ENCODE measurements at places on chromosomes 3 and 15.

DNA sequence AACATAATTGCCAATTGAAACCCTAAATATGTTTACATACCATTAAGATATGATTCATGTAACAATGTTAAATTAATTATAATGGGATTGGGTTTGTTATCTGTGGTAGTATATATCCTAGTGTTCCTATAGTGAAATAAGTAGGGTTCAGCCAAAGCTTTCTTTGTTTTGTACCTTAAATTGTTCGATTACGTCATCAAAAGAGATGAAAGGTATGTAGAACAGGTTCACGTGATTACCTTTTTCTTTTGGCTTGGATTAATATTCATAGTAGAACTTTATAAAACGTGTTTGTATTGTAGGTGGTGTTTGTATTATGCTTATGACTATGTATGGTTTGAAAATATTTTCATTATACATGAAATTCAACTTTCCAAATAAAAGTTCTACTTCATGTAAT lies 212.4 kb downstream of the CHL1 start:
- DNase-seq: no peak

DNA sequence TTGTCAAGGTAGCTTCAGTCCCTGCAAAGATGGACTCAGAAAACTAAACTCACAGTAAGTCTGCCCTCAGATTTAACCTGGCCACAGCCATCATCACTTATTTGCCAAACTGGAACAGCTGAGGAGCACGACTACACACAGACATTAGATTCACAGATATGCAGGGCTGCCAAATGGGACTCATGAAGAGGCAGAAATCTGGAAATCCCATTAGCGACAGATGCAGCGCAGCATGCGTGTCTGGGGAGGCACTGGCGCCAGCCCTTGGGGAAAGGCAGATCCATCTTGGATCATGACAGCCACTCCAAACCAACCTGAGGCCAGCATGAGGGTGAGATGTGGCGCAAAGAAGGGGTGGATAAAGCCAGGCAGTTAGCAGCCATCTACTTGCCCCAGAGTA lies 160.7 kb upstream of the TSC22D2 start:
- no peak for DNase-seq

GRCh38 chr15:59256482-59256881 lies 49.8 kb downstream of the LDHAL6B start:
- no peak for DNase-seq

DNA sequence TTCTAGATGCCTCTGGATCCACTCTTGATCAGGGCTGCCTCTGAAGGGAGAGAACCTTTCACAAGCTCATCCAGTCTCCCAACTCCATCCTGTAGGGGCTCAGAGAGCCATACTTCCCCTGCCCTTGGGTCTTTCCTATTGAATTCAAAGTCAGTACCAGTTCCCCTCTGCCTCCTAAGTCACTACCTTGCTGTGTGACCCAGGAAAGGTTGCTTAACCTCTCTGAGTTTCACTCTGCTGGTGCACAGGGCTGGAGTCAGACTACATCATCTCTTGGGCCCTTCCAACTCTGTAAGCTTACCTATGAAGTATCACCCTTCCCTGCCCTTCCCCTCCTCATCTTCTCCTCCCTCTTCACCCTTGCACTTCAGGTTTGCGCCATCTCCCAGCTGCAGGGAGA lies 117.9 kb downstream of the MEGF11 start:
- no peak for DNase-seq

- no peak for DNase-seq
Measured at GRCh38 chr3:145209561-145209960, 951.4 kb downstream of the PLOD2 start.

DNA sequence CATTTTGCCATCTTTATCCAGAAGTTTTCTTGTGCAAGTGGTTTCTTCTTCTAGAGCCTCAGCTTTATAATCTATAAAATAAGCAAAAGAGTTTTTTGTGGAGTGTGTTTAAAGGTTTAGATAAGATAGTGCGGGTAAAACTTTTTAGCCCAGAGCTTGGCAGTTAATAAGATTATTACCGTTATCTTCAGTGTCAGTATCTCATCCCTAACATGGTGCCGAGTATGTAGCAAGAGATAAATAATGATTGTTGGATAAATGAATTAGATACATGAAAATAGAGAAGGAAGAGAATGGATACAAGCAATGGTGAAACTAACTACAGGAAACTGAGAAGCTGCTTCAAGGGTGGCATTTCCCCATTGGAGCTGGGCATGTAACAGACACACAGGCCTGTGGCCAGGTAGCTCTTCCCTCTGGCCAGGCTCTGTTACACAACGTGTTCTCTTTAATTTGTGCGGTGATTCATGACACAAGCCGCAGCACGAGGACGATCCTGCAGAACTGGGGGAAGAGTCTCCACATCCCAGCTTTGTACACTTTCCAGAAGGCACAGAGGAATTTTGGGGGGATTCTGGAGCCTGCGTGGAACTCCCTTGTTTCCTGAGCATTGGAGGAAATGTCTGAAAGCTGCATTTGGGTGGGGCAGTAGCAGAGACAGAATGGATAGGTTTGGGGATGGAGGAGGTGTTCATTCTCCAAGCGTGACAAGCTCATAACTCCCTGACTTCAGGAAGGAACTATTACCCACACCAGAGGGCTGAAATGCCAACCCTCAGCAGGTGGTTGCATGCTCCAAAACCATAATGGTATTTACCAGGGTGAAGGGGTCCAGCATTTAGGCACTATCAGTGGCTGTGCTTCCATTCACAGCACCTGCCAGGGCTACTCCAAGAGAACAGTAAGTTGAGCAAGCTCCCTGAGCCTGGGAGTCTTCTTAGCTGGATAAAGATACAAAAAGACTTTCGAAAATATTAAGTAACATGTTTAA lies 14.2 kb upstream of the ST6GAL1 start:
- DNase-seq: peak; percentile 33

GRCh38 chr3:66486646-66487045 lies 14.2 kb downstream of the LRIG1 start:
- DNase-seq: no peak

- DNase-seq: no peak
Measured at GRCh38 chr15:77986891-77987764, 90.4 kb downstream of the TBC1D2B start.

GRCh38 chr3:33877187-33877586 lies 78.8 kb downstream of the PDCD6IP start:
- DNase-seq: no peak

DNA sequence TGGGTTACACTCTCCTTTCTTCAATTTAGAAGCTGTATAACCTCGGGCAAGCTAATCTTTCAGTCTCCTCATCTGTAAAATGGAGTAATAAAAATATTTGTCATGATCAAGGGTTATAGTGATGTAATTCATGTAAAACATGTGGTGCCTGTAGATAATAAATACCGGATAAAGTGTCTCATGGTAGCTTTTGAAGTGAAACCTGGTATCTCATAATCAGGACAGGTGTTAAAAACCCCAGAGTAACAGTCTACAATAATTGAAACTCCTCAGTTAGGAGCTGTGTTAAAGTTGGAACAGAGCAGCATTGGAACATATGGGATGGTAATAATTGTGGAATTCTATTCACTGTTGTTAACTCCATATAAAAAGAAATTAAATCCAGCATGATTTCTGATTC lies 884 bp upstream of the KNL1 start:
- DNase-seq: peak; percentile 65

- no peak for DNase-seq
Measured at GRCh38 chr15:59244337-59244736, 37.7 kb downstream of the LDHAL6B start.

- DNase-seq: no peak
Measured at GRCh38 chr15:90513448-90513847, 16.3 kb upstream of the CRTC3 start.

DNA sequence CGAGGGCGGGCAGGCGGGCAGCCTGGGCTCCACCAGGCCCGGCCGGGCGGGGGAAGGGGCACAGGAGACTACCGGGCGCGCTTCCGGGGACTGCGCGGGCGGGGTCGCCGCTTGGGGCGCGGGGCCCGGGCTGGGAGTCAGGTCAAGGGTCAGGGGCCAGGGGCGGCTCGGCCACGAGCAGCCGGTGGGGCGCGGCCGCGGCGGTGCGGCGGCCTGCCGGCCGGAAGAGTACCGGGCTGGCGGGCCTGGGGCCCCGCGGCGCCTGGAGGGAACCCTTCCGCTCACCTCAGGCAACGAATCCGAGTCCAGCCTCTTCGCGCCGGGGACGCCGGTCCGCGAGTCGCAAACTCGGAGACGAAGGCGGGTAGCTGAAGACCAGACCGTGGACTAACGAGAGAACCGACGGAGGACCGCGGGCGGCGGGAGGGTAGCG lies 225 bp downstream of the RHOA start:
- DNase-seq: peak; percentile 87

DNA sequence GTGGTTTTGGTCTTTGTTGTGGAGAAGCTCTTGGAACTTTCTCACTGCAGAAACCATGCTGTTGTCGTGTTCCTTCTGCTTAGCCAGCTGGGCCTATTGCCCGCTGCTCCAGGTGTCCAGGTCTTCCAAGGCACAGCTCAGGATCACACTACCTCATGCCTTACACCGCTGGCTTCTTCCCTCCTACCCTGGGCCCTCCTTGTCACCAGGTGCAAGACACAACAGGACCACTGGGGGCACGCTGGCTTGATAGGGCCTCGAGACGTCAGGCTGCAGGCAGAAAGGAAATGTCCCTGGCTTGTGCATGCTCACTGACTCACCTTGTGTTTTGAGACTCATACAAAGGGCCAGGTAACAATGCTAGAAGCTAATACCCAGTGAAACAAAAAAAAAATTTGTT lies 32.3 kb downstream of the PAQR9 start:
- DNase-seq: peak; percentile 24

DNA sequence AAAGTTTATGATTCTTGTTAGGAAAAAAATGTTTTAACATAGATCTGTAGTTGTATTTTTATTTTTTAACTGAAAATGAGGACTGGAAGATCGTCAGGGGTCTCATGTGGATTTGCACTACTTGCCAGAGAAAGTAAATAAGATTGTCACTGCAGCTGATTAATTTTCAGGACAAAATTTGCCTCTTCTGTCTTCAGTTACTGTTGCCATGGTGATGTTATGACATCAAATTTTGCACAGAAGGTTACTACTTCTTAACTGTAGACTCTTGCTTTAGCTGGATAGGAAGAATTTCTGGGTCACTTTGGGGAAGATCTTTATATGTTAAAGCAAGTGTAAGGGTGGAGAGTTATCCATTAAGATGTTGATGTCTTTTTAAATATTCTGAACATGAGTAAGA lies 82.2 kb upstream of the WDR72 start:
- no peak for DNase-seq

DNA sequence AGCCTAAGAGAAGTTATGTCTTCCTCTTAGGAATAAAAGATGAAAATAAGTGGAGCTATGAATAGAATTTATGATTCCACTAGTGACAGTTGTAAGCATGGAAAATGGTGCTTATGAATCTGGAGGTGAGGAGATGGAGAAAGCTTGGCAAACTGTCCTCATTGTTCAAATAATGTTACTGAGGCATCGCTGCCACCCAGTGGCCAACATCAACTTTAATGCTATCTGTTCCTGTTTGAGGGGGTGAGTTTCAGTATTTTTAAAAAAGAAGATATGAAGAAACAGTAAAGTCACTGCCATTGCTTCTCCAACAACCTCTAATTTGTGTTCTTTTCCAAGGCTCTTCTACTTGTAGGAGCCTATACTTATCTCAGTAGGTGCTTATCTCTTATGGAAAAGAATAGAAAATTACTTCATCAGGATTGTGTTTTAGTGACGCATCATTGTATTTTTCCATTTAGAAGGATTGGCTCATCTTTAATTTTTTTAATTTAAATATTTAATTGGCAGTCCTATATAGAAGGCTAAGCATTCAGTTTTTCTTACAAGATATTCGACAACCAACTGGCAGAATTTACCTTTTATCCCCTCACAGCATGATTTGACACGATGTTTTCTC lies 260.4 kb upstream of the P2RY1 start:
- peak; percentile 64 for DNase-seq

DNA sequence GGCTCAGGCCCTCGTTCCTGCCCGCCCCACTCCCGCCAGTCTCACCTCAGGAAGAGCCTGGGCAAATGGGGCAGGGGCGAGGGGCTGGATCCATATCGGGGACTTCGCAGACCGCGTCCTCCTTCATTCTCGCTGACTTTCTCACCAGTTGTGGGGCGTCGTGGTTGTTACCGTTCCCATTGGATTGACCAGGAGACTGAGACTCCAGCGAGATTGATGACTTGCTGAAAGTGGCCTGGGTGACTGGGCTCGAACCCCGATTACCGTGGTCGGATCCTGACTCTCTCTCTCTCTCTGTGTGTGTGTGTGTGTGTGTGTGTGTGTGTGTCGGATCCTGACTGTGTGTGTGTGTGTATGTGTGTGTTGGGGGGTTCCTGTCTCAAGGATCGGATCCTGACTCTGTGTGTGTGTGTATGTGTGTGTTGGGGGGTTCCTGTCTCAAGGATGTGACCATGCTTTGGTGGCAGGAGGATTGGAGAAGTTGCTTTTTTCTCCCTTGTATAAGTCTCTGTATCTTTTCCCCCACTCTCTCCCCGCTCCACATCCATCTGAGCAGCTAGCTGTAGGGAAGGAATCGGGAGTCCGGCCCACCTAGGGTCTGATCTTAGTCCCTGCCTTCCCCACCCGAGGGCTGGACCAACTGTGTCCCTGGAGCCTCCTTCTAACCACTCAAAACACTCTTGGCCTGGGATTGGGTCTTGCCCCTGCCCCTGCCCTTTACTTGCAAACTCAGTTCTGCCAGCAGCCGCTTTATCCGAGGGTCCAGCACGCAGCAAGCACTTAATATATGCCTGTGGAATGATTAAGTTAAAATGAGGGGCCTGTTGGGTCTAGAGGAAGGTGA lies 603 bp downstream of the PLEKHO2 start:
- peak; percentile 46 for DNase-seq

DNA sequence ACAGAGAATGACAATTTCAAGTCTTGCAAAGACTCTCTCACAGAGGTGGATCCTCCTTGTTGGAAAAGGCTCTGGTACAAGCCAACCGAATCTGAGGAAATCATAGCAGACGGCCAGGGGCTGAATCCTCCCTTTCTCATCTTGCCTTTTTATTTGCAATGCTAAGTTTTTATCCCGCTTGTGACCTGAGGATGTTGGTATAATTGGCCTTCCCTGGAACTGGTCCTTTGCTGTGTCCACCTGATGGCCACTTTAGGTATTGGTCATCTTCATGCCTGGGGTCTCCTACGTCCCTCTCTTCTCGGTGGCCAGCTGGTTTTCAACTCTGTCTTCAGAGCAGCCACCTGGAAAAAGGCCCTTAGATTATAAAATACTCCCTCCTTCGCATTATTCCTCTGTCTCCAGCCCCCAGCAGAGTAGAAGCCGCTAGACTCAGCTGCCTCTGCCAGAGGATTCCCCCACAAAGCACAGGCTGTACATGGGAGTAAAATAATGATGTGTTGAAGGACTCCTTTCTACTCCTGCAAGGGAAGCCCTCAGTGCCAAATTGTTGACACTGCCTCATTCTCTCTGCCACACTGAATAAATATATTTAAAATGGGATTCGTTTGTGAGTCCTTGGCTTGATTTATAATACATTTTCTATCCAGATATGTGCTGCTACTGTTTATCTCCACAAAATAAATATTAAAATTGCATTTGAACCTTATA lies 208.9 kb upstream of the CFAP20DC start:
- DNase-seq: no peak

DNA sequence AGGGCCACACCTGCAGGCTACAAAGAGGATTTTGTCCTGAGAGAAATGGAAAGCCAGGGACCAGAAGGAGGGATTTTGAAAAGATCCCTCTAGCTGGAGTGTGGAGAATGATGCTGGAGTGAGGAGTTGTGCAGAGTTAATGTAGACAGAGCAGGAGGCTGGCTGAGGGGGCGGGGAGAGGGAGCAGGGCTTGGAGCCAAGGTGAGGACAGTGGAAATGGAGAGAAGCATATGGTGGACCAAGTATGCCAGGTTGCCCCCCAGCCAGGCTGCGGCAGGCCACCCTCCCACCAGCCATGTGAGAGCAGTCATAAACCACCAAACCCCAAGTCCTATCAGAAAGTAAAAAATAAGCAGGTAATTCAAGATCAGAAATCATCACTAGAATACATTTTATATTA lies 14.7 kb downstream of the RARRES1 start:
- no peak for DNase-seq

GRCh38 chr3:157111518-157111917 lies 48.4 kb downstream of the CCNL1 start:
- DNase-seq: no peak
